ENCODE measurements at places on chromosomes 6 and 20.

DNA sequence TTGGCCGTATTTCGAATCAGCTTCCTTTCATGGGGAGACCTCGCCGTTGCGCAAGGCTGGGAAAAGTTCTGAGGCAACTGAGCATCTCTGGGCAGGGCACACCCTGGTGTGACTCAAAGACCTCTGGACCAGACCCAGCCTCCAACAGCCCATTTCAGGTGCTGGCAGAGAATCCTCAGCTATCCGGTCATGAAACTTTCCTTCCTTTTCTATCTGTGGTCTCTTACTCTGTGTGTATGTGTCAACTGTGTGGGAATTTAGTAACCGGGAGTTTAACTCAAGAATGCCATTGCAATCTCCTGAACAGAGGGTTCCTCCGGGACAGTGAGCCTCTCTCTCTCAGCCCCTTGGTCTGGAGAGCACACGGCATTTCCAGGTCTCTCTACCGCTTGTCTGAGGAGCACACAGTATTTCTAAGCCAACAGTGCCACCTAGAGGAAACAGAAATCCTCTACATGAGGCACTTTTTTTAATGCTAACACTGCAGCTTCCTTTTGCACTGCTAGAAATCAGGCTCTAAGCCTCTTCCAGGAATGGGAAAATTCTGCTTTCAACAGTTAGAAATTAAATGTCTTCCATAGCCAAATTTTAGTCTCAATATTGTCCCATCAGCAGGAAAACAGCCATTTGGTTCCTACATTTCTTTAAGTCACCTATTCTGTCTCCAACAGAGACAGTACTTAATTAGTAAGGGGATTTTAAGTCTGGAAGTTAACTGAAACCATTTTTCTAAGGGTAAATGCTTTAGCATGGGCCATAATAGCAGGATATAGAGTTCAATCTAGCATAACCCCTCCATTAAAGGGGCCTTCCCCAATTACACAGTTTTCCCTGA lies 32.7 kb downstream of the PLN start:
- peak; percentile 49 for DNase-seq

DNA sequence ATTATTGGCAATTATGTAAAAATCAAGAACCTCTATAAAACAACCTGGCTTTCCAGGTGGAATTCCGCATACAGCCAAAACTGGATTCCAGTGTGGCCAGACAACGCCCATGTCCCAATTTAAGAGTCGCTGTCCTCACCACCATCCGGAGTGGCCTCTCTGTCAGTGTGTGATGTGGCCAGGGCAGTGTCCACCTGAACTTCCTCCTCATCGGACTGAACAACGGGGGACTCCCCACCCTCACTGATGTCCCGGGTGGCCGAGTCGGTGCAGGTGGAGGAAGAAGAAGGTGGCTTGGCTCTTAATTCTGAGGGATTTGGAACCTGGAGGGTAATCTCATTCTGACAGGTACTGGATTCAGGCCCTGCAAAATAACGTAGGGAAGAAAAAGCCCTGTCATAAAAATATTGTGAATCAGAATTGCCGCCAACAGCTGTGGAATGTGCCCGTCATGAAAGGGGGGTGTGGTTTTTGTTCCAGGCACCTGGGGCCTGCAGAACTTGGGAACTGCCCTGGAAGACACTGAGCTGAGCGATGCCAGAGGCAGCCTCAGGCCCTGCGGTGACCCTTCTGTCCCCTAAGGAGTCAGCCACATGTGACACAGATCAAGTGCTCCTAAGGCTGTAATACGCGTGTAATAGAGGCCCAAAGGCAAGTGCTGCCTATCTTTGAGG lies 139.8 kb downstream of the DTNBP1 start:
- no peak for DNase-seq

DNA sequence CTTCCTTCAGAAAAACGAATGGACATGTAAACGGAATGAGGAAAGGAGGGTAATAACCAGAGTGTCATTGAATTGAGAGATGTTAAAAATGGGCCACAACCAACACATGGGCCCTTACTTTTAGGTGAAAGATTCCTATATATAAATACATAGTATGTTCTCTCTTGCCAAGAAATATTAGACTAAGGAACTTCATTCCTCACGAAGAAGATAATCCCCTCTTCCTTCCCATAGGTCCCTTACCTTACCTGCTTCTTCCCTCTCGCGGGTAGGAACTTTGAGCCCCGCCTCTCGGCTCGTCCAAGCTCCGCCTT lies 295 bp upstream of the TBC1D22B start:
- peak; percentile 9 for DNase-seq

- no peak for DNase-seq
Measured at GRCh38 chr20:41483553-41483930, 116.9 kb upstream of the EMILIN3 start.
